ENCODE measurements at places on chromosomes 5 and 9.

GRCh38 chr5:95822043-95822541 lies 434 bp downstream of the GLRX start:
- DNase-seq, result no peak

- no peak for DNase-seq
Observed at GRCh38 chr5:124678922-124679519, 67.4 kb downstream of the ZNF608 start.

- DNase-seq, result no peak
Observed at GRCh38 chr5:172585114-172585513, 55.9 kb upstream of the NEURL1B start.

DNA sequence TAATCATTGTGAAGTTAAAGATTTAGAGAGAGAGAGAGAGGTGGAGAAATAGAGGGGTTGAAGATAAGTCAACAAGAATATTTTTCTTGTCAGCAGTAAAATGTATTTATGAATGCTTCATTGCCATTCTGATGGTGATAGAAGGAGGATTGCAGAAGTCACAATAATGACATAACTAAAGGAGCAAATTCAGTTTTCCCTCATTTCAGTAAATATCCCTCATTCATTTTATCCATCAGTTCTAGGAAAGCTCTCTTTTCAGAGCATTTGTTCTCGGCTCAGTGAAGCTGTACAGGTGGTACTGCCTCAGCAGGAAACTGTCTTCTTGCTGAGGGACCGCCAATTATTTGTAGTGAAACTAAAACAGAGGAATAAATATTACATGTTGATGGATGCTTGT lies 681.4 kb downstream of the CETN3 start:
- DNase-seq, result no peak

GRCh38 chr5:120103495-120103894 lies 360.6 kb upstream of the PRR16 start:
- DNase-seq, result no peak

DNA sequence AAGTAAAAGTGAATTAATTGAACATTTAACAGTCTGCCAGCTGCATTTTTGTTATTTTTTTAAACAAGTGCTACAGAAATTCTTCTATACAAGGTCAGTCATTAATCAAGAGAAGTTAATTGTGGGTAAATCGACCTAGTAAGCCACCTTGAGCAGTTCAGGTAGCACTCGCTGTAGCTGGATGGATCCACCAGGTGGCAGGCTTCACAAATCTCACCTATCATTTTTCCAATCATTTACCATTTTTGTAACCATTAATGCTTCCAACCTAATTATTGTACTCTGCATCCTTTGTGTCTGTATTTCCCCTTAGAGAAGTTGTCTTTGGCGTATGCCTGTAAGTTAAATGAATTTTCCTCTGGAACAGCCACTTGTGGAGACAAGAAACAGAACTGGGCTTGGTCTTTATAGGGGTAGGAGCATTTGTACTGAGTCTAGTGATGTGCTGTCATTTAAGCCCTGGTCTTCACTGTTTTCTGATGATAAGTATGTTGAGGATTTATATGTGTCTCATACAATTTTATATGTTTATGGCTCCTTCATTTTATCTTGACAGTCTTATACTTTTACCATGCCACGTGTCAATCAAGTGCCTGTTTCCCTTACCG lies 39.5 kb downstream of the CD180 start:
- DNase-seq, result peak; percentile 41

DNA sequence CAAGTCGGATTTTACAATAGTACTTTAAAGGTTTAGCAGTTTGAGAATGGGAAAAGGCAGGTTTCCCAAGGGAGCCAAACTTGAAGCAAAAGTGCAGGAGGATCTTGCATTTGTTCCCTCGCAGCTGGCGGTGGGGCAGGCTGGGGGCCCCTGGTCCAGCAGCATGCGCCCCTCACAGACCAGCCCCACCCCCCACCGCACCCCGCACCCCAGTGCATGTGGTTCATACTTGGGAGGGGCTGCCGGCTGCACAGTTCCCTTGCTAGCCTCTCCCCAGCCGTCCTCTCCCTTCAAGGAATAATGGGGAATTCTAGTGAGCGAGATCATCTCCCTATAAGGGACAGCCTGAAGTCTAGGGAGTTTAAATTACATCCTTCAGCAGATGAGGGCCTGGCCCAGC lies 273.1 kb upstream of the IRX2 start:
- no peak for DNase-seq

DNA sequence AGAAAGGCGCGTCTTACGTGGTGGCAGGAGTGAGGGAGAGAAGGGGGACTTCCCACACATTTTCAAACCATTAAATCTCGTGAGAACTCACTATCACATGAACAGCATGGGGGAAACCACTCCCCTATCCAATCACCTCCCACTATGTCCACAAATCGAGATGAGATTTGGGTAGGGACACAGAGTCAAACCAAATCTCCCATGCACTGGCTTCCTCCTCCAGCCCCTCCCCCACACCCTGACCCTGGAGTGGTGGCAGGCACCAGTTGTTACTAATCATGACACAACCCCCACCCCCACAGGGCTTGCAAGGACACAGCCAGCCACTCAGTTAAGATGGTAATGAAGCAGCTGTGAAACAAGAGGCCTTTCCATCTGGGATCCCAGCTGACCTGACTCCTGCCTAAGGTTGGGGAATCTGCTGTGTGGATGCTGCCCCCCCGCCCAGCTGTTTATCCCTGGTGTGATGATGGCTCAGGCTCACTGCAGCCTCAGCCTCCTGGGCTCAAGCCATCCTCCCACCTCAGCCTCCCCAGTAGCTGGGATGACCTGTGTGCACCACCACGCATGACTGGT lies 57.1 kb upstream of the FUBP3 start:
- peak; percentile 18 for DNase-seq

GRCh38 chr9:76744336-76744735 lies 19.9 kb upstream of the PCA3 start:
- DNase-seq, result no peak

DNA sequence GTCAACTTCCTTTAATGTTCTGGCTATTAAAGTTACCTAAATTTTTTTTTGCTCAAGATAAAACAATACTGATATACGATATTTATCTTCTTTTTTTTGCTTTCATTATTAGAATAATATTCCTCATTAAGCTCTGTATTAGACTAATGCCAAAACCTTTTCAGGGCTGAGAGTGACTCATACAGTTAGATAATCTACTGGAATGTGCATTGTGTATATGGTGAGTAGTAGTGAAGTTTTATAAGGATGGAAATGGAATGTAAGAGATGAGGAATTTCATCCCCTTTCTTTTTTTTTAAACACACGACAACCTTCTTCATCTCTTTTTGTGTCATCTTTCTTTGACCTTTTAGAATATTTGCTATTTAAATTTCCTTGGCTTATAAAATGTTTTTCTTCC lies 268.6 kb downstream of the ISL1 start:
- peak; percentile 86 for DNase-seq

DNA sequence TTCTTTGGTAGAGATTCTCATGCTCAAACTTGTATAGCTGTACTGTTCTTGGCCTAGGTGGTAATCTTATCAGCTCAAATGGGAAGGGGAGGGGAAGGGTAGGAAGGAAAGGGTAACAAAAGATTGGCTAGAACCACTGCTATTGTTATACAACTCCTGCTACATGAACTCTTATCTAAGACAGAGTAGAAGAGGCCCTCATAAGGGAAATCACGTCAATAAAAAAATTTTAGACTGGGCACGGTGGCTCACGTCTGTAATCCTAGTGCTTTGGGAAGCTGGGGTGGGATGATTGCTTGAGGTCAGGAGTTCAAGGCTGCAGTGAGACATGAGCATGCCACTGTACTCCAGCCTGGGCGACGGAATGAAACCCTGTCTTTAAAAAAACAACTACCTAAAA lies 15.9 kb downstream of the STOM start:
- no peak for DNase-seq
